ENCODE measurements at places on chromosomes 7 and 10. TPM values are rescaled to one million over a fixed set of nuclear protein-coding genes. Genes with fewer than 3 reads are reported as not detected.
A peak's percentile ranks its signal among the peaks of the same experiment; 100 is the strongest.

IGFBP1 gene
- not detected for total RNA-seq

OGDH gene
- 184 TPM for total RNA-seq

TWIST1 gene
- 15.6 TPM for total RNA-seq

DNA sequence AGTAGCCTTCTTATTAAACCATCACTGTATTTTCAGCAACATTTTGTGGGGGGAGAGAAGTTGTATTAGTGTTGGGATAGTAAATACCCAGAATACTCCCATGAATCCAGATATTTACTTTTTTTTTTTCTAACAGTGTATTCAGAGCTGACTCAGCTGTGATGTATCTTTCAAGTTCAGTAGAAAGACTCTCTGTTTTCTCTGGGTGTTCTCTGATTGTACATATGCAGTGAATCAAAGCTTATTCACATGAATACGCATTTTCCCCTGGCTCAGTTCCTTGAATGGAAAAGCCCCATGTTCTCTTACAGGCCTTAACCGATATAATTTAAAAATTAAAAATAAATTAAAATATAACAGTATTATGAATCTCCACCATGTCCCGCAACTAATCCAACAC, 1.3 kb downstream of the TFPI2 start:
- DNase-seq = no peak

GRCh38 chr7:175955-176354, 16.4 kb upstream of the FAM20C start:
- DNase-seq = no peak

GRCh38 chr7:114928060-114928459, 6.2 kb downstream of the MDFIC start:
- no peak for DNase-seq

- no peak for DNase-seq
These were observed 73.0 kb upstream of the IL6 start for GRCh38 chr7:22653951-22654350.

GRCh38 chr10:79387466-79387973, 40.3 kb downstream of the PPIF start:
- no peak for DNase-seq

- no peak for DNase-seq
These were observed 309.7 kb downstream of the CSTF2T start for GRCh38 chr10:51389415-51390321.

DNA sequence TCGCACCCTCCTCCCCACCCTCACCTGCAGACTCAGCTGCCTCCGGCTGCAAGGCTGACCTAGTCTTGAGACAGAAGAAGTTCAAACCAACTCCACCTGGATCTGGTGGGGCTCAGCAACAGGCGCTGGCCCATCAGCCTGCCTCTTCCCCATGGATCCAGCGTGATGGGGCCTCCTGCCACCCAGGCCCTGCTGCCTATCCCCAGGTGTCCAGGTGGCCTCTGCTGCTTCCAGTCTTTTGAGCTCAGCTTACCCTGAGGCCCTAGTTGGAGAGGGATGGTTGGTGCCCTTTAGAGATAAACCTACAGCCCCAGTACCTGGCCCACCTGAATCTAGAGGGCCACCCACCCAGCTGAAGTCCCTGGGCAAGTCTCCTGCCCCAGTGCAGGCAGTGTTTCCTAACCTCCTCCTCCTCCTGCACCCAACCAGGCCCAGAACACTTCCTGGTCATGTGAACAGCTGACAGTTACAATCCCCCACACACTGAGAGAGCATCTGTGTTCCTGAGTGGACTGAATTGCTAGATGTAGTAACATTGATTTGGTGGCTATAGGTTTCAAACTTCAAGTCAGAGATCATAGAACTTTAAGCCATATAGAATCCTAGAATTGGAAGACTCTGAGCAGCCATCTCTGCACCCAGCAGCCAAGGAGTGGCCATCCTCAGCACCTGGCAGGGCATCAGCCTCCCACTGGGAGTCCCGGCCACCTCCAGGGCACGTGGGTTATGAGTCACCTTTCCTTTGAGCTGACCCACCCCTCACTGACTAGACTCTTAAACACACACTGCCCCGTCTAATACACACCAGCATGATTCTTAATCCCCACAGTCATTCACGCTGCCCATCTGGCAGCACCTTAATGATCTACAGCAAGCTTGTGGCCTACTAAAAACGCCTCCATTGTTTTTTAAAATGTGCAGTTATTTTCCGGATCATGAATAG, 51.9 kb downstream of the ALOX5 start:
- DNase-seq = peak; percentile 78

GRCh38 chr7:46153951-46154787, 233.1 kb upstream of the IGFBP3 start:
- DNase-seq = no peak

- no peak for DNase-seq
These were observed 34.2 kb downstream of the PARD3 start for GRCh38 chr10:34780818-34781380.

All from esophagus muscularis mucosa (tissue), 4 donors.